SK-N-SH (cell line): ENCODE measurements at places on chromosomes 4 and X.

- no peak for DNase-seq
These were observed 109.0 kb upstream of the AADAT start for GRCh38 chr4:170198747-170199146.

- DNase-seq: peak; percentile 27
These were observed 142.7 kb upstream of the NALF2 start for GRCh38 chrX:69361311-69361845.

GRCh38 chr4:7334521-7335275 is 100.0 kb downstream of the PSAPL1 start:
- DNase-seq: no peak

DNA sequence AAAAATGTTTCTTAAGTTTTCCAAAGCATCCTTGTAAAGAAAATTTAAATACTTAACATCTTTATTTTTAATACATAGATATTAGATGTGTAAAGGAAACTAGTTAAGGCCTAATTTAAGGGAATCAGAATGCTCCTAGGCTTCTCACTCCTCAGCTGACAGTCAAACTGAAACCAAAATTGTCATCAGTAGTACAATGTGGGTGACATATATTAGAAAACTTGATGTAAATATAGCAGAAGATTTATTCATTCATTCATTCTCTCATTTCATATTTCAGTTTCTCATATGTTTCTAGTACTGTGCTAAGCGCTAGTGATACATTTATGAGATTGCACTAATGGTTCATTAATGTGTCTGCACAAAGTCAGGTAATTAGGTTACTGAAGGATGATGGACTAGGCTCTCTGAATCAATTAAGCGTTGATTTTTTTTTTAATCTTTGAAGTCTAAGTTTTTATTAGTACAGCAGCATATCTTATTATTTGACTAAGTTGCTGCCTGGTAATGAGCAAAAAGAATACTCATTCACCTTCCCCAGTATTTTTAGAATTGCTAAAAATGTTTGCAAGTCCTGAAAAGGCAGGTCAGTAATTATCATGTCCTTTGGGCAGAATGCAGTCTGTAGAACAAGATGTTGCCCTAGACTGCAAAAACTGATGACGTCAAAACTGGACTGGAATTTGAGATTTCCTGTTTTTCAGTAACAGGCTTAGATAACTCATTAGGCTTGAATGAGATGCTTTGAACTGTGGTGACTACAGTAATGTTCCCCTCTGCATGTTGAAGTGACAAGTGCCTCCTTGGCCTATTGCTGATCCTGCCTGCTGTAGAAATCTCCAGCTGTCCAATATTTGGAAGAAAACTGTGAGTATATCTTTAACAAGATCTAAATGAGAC is 128.7 kb downstream of the ARHGAP24 start:
- peak; percentile 43 for DNase-seq

DNA sequence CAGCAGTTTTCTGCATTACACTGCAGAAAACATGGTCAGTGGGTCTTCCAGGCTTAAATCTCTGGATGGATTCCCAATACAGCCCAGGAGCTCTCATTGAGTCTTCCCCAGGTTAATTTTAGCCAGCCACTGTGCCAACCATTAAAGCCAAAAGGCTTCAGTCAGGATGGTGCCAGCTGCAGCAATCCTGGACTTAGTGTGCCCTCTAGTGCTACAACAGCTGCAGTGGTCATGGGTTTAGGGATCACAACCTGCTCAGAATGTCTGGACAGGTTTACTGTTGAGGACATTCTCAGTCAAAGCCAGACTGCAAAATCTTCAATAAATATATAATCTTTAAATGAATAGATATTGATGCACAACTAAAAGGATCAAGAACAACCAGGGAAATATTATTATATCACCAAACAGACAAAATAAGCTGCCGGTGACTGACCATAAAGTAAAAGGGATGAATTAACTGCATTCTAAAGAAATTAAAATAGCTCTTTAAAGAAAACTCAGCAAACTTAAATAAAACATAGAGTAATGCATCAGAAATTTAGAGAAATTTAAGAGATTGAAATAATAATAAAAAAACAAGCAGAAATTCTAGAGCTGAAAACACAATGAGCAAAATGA is 639.9 kb downstream of the SPOCK3 start:
- DNase-seq: peak; percentile 41

DNA sequence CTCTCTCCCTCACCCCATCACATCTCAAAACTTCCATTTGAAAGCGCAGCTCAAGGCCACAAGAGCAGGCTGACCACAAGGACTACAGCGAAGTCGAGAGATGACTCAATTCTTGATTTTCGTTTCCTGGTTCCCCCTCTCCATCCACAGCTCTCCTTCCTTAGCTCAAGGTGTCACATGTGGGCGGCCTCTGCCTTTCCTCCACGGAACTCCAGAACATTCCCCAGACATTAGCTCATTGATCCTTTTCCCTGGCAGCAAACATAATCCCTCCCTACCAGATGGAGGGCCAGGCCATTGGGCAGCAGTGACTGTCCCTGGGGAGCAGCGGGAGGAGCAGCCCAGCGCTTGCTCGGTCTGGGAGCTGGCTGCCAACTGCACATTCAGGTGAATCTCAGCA is 56.3 kb downstream of the CCDC149 start:
- peak; percentile 7 for DNase-seq

GRCh38 chrX:132365490-132365889 is 123.3 kb downstream of the MBNL3 start:
- DNase-seq: no peak

- no peak for DNase-seq
These were observed 16.4 kb upstream of the NUDT10 start for GRCh38 chrX:51316271-51316670.

DNA sequence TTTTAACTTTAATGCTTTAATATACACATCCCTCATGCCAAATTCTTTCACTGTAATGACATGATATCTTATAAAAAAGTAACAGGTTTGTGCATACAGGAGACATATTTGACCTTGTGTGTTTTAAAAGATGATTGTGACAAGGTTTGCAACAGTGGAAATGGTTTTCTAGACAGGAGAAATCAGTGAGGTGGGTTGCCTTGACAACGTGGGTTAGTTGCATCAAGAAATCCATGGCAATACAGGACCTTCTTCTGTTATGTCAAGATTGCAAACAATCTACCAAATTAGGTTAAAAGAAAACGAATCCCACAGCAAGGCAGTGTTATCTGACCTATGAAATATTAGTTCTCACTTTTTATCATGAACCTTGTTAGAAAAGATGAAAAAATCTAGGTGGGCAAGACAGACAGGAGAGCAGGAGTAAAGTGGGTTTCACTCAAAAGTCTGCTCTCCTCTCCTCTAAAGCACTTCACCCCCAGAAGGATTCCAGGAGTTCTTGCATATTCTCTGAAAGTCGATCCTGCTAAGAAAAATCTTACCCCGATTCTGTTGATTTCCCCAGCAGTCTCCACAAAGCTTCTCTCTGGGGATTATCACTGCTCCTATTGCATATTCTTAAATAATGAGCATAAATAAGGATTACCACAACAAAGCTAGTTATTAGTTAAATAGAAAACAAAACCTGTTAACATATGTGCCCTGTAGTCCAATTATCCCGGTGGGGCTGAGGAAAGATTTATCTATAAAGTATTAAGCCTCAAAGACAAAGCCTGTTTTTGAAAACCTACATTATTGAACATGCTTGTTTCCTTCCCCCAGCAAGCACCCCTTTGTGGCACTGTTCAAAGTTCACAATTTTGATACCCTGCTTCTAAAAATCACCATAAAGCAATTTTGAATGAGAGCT is 71.0 kb downstream of the TMA16 start:
- DNase-seq: no peak

DNA sequence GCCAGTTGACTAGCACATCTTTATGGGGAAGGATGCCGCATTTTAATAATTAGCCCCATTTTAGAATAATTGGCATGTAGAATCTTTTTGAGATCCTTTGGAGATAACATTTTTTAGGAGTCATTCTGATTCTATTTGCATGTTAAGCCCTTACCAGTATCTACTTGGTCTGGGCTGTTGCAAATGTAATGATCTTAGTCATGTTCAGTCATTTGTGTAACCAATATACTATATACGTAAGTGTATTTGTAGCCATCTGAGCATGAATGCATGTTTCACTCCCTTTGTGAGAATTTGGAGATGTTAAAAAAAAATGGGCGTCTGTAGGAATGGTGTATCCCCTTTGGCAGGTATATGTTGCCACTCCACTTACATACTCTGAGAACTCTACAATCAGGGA is 119.1 kb downstream of the TEX13A start:
- no peak for DNase-seq

- peak; percentile 6 for DNase-seq
These were observed 153.8 kb upstream of the AGA start for GRCh38 chr4:177596035-177596434.

DNA sequence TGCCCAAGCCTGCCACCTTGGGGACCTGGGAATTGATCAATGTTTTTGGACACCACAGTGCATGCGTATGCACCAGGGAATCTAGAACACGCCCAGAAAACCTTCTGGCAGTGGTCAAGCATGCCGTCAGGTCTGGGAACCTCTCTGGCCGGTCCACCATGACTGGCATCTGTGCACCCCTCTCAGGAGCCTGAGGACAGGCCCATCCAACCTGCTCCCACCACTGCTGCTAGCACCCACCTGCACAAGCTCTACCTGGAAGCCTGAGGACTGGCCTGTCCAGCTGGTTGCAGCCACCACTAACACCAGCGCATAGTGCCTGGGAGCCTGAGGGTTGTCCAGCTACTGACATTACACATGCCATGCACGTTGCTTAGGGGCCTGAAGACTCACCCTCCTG is 162.1 kb upstream of the GALNTL6 start:
- no peak for DNase-seq
